ENCODE measurements at places on chromosomes 5 and 9.
A peak's percentile ranks its signal among the peaks of the same experiment; 100 is the strongest.

- H3K4me1 ChIP-seq = peaks cover 52% of the 10 kb centered on the region
- H3K27ac ChIP-seq = no peak overlapping the region
- no peak for DNase-seq
- no peaks in the 10 kb centered on the region for H3K27me3 ChIP-seq
- peak overlapping the region; percentile 88 for H3K4me3 ChIP-seq
Measured at GRCh38 chr5:172834415-172835289, 601 bp downstream of the ERGIC1 start.

GRCh38 chr5:93158841-93159240 is 422.2 kb downstream of the NR2F1-AS1 start:
- no peaks in the 10 kb centered on the region for H3K4me1 ChIP-seq
- DNase-seq = no peak
- no peaks in the 10 kb centered on the region for H3K36me3 ChIP-seq
- H3K27ac ChIP-seq = no peak overlapping the region
- no peak overlapping the region for H3K4me3 ChIP-seq

DNA sequence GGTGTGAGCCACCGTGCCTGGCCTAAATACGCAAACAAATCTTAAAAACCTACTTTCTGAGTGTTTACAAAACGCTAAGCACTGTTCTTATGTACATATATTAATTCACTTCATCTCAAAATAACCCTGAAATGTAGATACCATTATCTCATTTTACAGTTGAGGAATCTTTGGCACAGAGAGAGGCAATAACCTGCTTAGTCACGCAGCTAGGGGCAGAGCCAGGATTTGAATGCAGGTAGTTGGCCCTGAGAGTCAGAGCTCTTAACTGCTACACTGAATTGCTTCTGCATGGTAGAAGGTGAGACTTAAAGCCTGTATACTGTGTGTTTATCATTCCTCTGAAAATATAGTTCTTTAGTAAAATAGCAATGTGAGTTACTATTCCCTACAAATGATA is 21.9 kb downstream of the ARHGEF37 start:
- H3K27ac ChIP-seq = no peak overlapping the region
- no peaks in the 10 kb centered on the region for H3K36me3 ChIP-seq
- DNase-seq = no peak
- H3K27me3 ChIP-seq = no peaks in the 10 kb centered on the region
- H3K4me1 ChIP-seq = peaks cover 10% of the 10 kb centered on the region

DNA sequence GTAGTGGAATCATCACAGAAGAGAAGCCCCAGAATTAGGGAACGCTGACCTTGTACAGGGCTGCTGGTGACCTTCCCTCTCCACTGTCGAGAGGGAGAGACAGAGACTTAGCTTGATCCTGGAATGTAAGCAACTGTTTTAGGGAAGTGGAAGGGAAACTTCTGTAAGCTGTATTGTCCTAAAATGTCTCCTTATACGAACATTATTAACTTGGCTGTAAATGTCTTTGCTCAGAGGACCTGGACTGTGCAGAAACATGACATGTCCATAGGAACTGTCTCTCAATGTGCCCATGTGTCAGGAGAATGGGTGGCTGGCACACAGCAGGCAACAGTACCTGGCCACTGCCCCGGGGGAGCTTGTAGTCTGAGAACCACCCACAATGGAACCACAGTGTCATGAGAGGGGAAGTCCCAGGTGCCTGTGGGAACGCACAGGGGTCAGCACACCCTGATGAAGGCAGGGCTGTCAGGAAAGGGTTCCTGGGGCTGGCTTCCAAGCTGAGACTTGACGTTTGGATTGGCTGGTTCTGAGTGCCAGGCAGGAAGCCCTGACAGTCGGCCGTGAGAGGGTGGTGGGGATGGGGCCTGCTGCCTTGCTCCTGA is 34.0 kb downstream of the DAP start:
- H3K27ac ChIP-seq = no peak overlapping the region
- no peak overlapping the region for H3K4me3 ChIP-seq
- peaks cover 3% of the 10 kb centered on the region for H3K36me3 ChIP-seq

DNA sequence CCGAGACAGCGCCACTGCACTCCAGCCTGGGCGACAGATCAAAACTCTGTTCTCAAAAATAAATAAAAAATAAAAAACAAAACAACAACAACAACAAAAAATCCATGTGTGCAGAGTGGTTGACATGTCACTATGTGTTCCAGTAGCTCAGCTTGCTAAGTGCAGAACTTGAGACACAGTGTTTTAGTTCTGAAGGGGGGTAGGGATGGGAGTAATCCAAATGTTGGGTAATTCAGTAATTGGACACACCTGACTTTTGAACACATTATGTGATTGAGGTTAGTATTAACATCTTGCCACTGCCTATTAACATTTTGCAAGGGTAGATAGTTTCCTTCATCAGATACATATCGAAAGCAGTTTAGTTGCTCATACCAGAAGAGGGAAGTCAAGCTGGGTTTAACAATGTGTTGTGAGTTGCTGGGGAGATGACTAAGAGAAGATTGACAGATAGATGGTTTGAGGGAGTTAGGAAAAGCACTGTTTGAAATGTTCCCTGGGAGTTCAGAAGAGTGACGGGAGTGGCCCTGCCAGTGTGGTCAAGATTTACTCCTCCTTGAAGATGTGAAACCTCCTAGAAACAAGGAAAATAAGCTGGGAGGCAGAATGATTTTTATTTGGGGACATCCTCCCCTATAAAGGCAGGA is 928 bp downstream of the HACD4 start:
- H3K4me1 ChIP-seq = peaks cover 16% of the 10 kb centered on the region
- peak; percentile 27 for DNase-seq
- no peak overlapping the region for H3K27ac ChIP-seq
- peaks cover 7% of the 10 kb centered on the region for H3K36me3 ChIP-seq

DNA sequence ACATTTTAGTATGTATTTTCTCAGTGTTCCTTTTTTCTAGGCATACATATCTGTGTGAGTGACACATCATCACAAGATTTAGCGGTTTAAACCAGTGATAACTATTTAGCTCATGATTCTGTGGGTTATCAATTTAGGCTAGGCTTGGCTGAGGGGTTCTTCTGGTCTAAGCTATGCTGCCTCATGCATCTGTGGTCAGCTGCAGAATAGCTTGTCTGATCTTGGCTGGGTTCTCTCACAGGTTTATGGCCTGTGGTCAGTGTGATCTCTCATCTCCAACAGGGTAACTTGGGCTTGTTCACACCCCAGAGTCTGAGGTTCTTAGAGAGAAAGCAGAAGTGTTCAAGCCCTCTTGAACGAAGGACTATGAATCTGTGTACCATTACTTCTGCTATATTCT is 363.3 kb downstream of the KDM4C start:
- peaks cover 6% of the 10 kb centered on the region for H3K4me1 ChIP-seq
- no peaks in the 10 kb centered on the region for H3K27me3 ChIP-seq
- peaks cover 6% of the 10 kb centered on the region for H3K36me3 ChIP-seq
- DNase-seq = no peak

DNA sequence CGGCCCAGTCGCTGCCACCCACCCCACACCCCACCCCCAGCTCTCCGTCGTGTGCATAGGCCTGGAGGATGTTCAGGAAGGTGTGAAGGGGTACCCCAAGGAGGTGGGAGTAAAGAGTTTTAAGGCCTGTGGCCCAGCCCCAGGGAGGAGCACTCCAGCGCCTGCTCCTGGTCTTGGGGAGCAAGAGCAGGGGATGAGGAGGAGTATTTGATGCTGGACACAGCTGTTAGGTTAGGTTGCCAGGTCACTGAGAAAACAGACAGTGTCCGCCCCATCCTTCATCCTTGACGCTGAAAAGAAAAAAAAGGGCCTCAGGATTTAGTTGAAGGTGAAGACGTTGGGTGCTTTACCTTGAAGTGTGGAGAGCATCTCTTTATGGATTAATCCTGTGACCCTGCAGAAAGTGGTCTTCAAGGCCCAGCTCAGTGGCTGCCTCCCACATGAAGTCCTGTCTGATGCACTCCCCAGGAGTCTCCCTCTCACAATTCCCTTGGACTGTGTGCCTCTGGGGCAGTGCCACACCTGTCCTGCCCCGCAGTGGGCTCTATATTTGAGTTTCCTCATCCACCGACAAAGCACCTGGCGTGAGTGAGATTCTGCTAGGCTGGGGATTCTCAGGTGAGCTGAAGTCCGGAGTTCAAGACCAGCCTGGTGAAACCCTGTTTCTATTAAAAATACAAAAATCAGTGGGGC is 101.8 kb downstream of the SPRY4 start:
- H3K27me3 ChIP-seq = no peaks in the 10 kb centered on the region
- no peak overlapping the region for H3K27ac ChIP-seq
- H3K4me3 ChIP-seq = no peak overlapping the region
- peaks cover 20% of the 10 kb centered on the region for H3K4me1 ChIP-seq
- DNase-seq = no peak

DNA sequence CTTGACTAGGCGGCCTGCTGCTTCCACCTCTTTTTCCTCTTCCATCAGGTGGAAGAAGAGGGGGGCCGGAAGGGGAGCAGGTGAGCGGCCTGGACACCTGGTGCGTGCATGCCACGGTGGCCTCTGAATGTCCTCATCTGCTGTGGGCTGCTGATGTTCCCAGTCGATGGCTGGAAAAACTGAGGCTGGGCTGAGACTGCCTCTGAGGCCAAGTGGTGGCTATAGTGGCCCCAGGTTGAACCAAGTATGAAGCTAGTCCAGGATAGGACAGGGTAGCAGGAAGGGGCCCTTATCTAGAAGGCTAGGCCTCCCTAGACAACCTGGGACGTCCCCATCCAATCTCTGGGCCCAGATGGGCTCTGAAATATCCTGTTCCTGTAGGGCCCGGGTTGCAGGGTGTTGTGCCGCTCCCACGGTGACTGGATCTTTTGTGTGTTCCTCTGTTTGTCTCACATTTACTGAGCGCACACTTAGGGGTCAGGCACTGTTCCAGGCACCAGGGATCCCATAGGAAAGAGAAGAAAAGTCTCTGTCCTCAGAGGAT is 753 bp upstream of the NR5A1 start:
- DNase-seq = no peak
- peaks cover 14% of the 10 kb centered on the region for H3K27me3 ChIP-seq
- peaks cover 3% of the 10 kb centered on the region for H3K36me3 ChIP-seq

GRCh38 chr5:57776035-57776434 is 293.4 kb upstream of the ACTBL2 start:
- peaks cover 20% of the 10 kb centered on the region for H3K27me3 ChIP-seq
- no peak for DNase-seq
- no peaks in the 10 kb centered on the region for H3K4me1 ChIP-seq
- H3K36me3 ChIP-seq = no peaks in the 10 kb centered on the region

GRCh38 chr5:5826911-5827310 is 404.4 kb downstream of the ICE1 start:
- no peak for DNase-seq
- H3K4me3 ChIP-seq = no peak overlapping the region
- H3K4me1 ChIP-seq = no peaks in the 10 kb centered on the region
- no peak overlapping the region for H3K27ac ChIP-seq
- H3K27me3 ChIP-seq = peaks cover 15% of the 10 kb centered on the region

DNA sequence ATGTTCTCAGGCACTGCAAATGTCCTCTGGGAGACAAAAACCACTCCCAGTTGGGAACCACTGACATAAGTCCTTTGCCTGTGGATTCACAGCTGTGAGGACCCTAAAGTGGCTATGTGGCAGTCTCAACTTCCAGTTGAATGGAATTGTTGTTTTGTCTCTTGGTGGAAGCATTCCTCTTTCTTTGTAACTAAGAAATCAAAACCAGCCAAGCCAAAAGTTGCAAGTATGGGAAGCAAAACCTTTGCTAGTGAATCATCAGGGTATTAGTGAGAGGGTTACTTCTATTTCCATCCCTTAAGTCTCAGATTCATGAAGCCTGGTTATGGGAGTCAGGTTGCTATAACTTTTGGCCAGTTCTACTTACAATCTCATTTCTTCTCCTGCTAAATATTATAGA is 49.8 kb upstream of the RPS23 start:
- no peaks in the 10 kb centered on the region for H3K4me1 ChIP-seq
- DNase-seq = no peak

GRCh38 chr5:53364061-53364460 is 116.4 kb upstream of the FST start:
- H3K27ac ChIP-seq = no peak overlapping the region
- H3K36me3 ChIP-seq = no peaks in the 10 kb centered on the region
- H3K4me1 ChIP-seq = peaks cover 4% of the 10 kb centered on the region
- DNase-seq = no peak
- no peaks in the 10 kb centered on the region for H3K27me3 ChIP-seq

GRCh38 chr5:102153003-102153759 is 142.9 kb downstream of the SLCO4C1 start:
- no peaks in the 10 kb centered on the region for H3K36me3 ChIP-seq
- no peaks in the 10 kb centered on the region for H3K4me1 ChIP-seq
- H3K27ac ChIP-seq = peak overlapping the region; percentile 37
- H3K27me3 ChIP-seq = no peaks in the 10 kb centered on the region
- peak overlapping the region; percentile 67 for H3K4me3 ChIP-seq
- DNase-seq = peak; percentile 0

DNA sequence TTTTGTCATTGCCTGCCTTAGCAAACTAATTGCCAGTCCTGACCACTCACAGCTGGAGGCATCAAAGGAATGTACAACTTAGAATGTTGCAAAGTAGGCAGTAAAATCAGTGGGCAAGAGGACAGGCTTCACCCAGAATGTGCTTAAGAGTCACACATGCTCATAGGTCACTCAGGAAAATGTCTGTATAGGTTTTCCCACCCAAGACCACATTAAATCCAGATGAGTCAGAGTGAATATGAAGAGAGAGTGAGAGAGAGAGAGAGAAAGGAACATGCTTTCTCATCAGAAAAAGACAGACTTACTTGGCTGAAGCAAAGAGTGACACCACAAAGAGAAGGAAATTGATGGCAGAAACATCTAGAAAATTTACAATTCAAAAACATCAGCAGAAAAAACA is 37.9 kb downstream of the PLEKHG4B start:
- H3K36me3 ChIP-seq = peaks cover 4% of the 10 kb centered on the region
- peaks cover 22% of the 10 kb centered on the region for H3K27me3 ChIP-seq
- no peak overlapping the region for H3K4me3 ChIP-seq
- H3K4me1 ChIP-seq = no peaks in the 10 kb centered on the region

DNA sequence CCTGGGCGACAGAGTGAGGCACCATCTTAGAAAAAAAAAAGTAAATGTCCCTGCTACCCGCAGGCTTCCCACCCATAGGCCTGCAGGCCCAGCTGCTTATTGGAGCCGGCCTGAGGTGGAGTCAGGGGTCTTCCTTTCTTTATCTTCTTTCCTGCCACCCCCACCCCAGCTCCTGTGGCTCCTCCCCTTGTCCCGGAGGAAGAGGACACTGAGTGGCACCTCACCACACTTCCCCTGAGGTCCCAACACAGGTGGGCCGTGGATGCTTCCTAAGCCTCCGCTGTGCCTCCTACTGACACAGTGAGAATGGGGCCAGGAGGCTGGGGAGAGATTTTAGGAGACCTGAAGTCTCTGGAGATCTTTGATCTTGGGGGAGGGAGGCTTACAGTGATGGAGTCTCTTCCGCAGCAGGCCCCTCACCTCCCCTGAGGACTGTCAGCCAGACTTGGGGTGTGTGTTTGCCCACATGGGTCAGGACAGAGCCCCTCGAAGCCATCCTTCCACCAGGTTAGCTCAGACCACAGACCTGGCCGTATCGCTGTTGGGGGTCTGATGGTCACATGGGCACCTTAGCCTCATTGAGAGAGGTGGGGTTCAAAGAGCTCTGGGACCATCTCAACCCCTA is 135.4 kb upstream of the IER5L start:
- H3K4me1 ChIP-seq = no peaks in the 10 kb centered on the region
- no peaks in the 10 kb centered on the region for H3K27me3 ChIP-seq
- DNase-seq = no peak
